Hypothalamus (tissue), 51 donors: ENCODE measurements at places on chromosomes 4 and X.

GRCh38 chr4:173130687-173131086 is 37.9 kb upstream of the GALNT7 start:
- no peak for DNase-seq

DNA sequence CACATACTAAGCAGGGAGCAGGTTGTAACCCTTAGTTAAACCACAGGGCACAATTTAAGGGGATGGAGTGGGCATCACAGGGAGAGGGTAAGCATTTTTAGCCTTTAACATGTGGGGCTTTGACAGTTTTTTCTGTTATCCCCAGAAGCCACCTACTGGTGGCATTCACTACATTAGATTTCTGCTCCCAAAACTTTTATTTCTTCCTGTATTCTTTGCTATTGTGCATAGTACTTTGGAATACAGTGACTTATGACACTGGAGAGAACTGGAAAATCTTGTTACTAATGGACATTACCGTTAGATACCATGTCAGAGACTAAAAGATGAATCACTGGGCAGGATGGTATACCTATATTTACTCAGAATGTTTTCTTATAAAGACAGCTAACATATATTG is 7.3 kb downstream of the TRIM75 start:
- no peak for DNase-seq

- no peak for DNase-seq
Measured at GRCh38 chr4:3016961-3017360, 53.6 kb downstream of the GRK4 start.

GRCh38 chr4:18689308-18690115 is 668.0 kb upstream of the LCORL start:
- DNase-seq: peak; percentile 69

GRCh38 chr4:30725562-30725961 is 5.4 kb downstream of the PCDH7 start:
- no peak for DNase-seq
